SW 1271 (cell line): ENCODE measurements at places on chromosomes 2 and 18.

DNA sequence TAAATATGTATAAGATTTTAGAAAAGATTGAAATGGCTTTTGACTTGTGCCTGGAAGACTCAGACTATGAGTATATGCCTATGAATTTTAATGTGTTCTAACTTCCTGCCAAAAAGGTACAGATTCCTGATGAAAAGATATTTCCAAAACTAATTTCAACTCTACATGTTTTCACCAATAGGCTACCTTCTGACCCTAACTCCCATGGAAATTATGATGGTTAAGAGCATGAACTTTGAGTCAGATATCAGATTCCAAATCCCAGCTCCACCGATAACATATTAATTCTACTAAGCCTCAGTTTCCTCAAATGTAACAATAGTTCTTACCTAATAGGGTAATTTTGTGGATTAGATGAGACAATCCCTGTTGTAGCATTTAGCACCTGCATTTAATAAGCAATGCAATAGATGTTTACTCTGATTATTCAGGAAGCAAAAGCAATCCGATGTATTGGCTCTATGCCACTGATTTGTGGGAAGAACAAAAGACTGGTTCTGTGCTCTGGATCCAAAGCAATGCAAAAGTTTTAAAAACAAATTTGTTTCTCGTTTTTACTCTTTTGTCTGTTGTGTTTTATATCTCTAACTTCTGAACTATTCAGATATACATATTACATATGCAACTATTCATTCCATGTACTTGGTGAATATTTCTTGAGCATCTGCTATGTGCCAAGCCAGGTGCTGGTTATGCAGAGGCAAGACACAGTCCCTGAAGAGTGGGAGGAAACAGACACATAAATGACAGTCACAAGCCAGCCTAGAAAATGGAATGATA lies 115.4 kb downstream of the GATA6 start:
- DNase-seq = no peak

GRCh38 chr2:147368306-147368705 lies 476.5 kb upstream of the ACVR2A start:
- DNase-seq = no peak

DNA sequence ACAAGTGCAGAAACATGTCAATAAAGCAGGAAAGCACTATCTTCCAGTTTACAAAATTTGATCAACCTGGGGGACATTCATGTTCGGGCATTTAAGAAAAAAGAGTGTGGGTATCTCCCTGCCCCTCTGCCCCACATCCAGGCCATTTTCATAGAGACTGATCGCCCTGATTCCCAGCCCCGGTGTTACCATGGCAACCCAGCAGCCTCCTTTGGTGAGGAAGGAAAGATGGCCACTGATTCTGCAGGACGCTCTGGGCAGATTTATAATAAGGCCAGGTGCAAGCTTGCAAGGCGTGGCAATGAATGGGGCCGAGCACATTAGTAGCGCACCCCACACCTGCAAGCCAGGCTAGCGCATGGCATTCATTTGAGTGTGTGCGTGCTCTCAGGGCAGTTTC lies 36.7 kb upstream of the ARL4C start:
- no peak for DNase-seq

GRCh38 chr2:767440-767839 lies 90.2 kb upstream of the TMEM18 start:
- no peak for DNase-seq

- DNase-seq = no peak
Observed at GRCh38 chr2:27051902-27052645, 606 bp downstream of the AGBL5 start.

- DNase-seq = no peak
Observed at GRCh38 chr2:214706986-214707385, 102.5 kb downstream of the BARD1 start.

GRCh38 chr18:1916869-1917523 lies 654.3 kb downstream of the METTL4 start:
- DNase-seq = no peak

DNA sequence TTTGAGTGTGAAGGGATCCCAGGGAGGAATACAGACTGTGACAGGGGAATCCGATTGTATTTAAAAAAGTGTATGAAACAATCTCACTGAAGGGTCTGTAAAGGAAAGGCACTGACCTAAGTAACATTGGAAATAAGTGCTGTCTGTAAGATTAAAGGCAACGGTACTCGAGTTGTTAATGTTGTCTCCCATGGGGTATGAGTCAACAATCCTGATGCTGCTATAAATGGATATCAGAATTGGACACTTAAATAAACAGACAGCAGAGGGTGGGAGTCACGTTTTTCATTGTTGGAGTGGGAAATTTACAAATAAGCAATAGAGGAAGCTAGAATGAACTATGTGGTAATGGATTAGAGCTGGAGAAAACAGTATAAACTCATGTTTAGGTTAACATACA lies 452.4 kb upstream of the RGPD4 start:
- DNase-seq = no peak

GRCh38 chr2:145481334-145481922 lies 961.5 kb upstream of the ZEB2 start:
- no peak for DNase-seq

GRCh38 chr18:44893045-44893706 lies 212.5 kb downstream of the SETBP1 start:
- no peak for DNase-seq

DNA sequence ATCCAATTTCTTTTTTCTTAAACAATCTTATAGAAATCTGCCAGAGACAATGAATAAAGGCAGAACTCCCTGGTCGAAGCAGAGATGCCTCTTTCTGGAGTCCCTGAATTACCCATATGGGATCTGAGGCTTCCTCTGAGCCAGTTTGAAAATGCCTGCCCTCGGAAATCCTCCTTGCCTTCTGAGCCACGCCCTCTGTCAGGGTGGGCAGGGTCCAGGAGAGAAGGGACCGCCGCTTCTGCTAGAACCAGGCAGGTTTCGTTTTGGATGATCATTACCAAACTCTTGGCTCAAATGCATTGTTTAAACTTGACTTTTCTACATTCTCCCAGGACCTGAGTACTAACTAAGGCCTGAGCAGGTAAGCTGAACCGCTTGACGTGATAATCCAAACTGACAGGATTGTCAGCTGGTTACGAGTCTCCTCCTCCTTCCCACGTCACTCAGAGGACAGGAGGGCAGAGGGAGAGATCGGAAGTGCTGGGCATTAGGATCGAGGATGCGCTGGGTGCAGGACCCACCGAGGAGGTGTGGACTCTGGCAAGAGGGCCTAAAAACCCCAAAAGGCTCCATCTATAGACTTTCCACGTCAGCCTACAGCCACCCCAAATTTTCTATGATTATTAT lies 128.4 kb downstream of the KLHL29 start:
- no peak for DNase-seq

DNA sequence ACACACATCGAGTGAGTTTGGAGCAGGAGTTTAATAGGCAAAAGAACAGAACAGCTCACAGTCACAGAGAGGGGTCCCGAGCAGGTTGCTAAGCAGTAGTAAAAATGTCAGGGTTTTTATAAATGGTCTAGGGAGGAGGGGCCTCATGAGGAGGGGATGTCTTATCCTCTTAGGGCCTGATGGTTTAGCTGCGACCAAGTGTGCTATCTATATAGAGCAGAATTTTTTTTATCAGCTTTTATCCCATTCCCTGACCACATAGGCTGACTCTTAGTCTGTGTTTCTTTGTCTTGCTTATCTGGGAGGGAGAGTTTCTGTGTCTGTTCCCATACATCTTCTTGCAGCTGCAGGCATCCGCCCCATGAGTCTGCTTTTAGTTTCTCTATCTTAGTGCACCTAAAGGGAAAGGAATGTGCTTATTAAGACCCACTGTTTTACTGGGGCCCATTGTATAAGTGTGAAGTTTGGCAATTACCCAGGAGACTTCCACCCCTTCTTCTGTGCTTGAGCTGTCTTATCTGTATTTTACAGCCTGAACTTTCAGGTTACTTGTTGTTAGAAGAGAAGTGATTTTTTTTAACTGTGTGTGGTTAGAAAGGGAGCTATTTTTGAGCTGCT lies 30.4 kb upstream of the GMCL1 start:
- no peak for DNase-seq

GRCh38 chr18:45249246-45249661 lies 366.0 kb upstream of the SLC14A2 start:
- no peak for DNase-seq

- DNase-seq = no peak
Observed at GRCh38 chr18:34795070-34795732, 85.1 kb downstream of the DTNA start.

DNA sequence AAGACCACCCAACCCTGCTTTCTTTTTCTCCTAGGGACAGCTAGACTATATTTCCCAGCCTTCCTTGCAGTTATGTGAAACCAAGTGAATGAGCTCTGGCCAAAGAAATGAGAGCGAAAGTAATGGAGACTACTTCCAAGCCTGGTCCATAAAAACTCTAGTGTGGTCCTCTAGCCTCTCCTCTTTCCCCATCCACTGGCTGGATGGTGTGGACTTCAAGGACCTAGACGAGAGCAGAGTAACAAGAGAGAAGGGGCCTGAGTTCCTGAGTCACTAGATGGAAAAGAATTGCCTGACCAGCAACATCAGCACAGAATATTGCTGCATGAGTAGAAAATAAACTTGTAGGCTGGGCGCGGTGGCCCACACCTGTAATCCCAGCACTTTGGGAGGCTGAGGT lies 2.9 kb upstream of the TMSB10 start:
- no peak for DNase-seq

- DNase-seq = no peak
Observed at GRCh38 chr2:67626656-67627055, 229.5 kb downstream of the ETAA1 start.

DNA sequence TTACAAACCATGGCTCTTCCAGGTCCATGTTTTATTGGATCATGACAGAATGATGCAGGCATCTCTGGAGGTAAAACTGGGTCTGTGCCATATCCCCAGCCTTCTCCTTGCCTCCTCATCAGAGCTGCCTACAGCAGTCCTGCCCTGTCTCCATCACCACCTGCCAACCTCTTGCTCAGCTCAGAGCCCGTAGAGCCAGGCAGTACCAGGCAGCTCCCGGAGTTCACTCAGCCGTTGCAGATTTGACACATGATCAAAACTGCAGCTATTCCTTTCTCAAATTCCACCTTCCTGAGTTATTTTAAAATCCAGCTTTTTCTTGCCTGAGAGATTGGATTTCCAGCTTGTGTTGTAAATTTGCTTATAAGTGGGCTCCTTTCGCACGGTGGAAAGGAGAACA lies 218.2 kb upstream of the CELF4 start:
- no peak for DNase-seq

DNA sequence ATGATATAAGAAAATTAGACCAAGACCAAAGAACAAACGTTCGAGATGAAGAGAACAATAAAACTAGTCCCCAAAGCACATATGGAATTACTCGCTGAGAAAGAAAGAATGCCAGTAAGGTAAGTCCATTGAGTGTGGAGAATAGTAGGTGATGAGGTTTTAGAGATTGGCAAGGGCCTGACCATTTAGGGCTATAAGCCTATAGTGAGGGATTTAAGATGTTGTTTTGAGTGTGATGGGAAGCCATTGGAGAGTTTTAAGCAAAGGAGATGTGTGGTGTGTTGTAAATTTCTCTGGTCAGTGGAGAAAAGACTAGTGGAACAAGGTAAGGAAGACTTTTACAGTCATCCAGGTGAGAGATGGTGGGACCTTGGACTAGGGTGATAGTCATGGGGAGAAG lies 151.1 kb downstream of the MCFD2 start:
- no peak for DNase-seq

GRCh38 chr18:58756596-58757240 lies 85.5 kb downstream of the MALT1 start:
- no peak for DNase-seq

GRCh38 chr18:832085-832681 lies 20.1 kb upstream of the YES1 start:
- DNase-seq = no peak

DNA sequence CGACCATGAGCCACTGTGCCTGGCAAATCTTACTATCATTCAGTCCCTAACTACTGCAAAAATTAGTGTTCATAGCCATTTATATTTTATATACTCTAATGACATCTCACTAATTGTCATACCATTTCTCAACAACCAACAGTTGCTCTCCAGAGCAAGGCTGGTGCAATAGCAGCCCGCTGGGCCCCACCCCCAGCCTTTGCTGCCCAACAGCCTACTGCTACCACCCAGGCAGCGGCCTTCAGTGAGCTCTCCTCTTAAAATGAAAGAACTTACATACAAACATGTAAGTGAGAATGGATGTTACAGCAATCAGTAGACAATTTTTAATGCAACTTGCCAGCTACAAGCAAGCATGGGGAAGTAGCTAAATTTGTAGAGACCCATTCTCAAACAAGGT lies 90.5 kb downstream of the HNRNPLL start:
- DNase-seq = no peak

- no peak for DNase-seq
Observed at GRCh38 chr18:23716966-23717365, 27.7 kb downstream of the LAMA3 start.

GRCh38 chr2:195388028-195388427 lies 269.0 kb upstream of the SLC39A10 start:
- DNase-seq = no peak

DNA sequence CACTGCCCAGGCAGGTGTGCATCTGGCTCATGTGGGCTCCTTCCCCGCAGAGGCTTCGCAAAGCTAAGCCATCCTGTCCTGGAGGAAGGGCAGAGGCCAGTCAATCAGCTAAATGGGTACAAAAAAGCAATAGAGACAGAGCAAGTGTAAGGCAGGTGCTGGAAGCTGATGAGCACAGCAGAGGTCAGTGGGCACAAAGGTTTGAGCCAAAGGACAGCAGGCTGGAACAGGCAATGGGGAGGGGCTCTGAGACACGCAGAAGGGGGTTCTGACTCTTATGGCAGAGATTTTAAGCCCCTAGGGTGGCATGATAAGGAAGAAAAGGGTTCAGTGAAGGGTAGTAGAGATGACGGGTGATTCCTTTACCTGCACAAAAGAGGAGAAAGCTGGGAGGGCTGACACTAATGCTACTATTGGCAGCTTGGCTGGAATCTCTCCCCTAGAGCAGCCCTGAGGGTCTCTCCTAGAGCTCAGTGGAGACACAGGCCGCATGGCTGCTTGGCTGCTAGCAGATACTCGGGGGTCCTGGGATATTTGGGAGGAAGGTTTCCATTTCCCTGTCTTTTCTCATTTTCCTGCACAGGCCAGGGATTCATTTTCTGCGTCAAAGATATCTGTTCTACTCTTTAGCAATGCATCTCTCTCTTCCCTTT lies 132.4 kb downstream of the MYCN start:
- no peak for DNase-seq

DNA sequence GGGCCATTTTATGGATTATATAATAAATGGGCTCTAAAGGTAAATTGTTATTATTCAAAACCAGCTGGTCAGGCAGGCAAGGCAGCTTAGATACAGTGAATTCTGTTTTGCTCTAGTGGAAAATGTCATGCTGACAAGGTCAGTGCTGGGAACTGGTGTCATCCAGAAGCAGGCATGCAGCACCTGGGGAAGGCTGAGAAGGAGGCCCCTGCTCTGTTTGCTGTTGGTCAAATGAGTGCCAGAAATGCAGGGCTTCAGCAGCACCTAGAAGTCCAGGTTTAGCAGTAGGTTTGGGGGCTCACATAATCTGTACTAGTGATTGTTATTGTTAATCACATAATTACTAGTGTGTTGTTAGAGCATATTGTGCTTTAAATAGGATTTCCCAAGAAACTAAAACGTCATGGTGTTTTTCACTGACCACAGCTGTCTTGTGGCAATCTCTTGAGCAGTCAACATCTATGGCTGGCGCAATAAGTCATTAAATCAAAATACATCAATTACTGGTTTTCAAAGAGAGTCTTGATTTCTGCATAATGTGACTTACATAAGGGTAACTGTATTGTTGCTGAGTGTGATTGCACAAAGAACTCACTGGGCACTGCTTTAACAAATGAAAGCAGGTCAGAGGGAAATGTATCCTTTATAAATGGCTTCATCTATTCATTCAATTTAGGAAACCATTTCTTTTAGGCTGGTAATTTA lies 99.1 kb downstream of the MYO3B start:
- no peak for DNase-seq
